Stimulated activated CD4-positive, alpha-beta T cell treated with anti-CD3 and anti-CD28 coated beads, Interleukin-15, amount 100 ng/mL, for 1 hour (primary cell): ENCODE measurements at places on chromosomes 12 and 14.

DNA sequence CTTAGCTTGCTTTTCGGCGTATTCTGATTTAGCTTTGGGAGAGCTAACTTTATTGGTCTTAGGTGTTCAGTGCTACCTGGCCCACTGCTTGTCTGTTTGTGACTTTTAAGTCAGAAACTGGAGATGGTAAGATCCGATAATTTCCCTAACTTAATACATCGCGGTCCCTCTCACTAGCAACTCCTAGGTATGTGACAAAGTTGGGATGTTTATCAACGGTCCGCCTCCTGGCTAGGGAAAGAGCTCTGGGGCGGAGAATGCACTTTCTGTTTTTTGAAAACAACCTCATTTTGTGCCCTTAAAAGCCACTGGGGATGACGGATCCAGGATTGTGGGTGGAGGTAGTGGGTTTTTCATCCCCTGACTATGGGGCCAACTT is 1.2 kb downstream of the CDKN1B start:
- DNase-seq: no peak

GRCh38 chr12:77855548-77855947 is 24.9 kb downstream of the NAV3 start:
- DNase-seq: no peak

DNA sequence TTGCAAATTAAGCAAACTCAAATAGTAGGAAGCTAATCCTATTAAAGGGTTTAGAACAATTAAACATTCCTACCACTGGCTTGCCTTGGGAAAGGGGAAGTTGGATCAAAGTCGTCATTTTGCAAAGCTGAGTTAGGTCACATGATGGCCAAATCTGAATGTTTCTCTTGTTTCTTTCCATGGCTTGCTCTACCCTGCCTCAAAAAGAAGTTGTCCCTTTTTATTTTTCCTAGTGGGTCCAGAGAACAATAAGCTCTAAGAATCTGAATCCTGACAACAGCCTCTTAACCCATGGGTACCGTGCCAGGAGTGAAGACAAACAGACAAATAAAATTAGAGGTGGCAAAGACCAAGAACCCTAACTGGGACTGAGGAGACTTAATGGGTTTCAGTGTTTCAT is 26.2 kb upstream of the NPFF start:
- no peak for DNase-seq

- DNase-seq: no peak
Observed at GRCh38 chr12:30023186-30023585, 239.4 kb upstream of the TMTC1 start.

DNA sequence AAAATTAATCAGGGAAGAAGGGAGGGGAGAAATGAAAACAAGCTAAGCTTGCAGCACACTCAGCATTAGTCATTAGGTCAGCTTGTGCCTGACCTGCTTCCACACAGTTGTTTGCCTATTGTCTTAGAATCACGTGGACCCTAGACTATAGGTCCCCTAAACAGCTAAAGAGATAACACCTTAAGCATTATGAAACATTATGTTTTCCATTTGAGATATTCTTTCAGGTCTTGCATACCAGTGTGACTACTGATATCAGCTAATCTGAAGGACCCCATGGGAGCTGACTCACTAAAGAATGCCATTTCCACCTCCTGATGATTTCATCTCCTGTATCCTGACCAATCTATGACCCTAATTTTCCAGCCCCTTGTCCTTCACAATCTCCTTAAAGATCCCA is 154.1 kb upstream of the FUT8 start:
- no peak for DNase-seq
